ENCODE measurements at places on chromosomes 11 and 22.

- DNase-seq, result no peak
Measured at GRCh38 chr11:59523541-59523940, 12.2 kb downstream of the OR4D9 start.

GRCh38 chr11:11845551-11845950, 3.8 kb downstream of the USP47 start:
- DNase-seq, result no peak

DNA sequence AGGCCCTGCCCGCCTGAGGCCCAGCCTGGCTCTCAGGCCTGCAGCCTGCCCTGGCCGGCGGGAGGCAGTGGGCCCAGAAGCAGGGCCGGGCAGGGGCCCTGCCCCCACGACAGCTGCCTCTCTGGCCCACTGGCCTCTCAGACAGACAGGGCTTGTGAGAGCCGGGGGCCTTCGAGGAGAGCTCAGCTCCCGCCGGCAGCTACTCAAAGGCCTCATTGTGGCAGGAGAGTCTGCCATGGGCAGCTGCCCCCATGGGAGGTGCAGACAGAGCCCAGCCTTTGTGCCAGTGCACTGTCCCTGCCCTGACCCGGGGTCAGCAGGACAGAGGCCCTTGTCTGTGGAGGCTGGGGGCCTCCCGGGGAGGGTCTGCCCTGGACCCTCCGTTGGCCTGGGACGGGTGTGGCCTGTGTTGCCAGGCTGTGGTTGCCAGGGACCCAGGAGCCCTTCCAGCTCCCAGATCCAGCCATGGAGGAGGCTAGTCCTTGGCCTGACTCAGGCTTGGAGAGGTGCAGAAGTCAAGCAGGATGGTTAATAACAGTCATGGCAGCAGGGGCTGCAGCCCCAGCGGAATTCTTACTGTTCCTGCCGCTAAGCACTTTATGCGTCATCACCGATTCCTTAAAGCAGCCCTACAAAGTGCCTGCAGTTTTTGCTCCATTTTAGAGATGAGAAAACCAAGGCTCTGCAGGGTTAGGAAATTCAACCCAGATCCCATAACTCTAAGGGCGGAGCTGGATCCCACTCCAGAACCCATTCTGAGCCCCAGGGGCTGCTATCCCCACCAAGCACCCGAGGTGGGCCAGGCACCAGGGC, 12.5 kb downstream of the FLRT1 start:
- DNase-seq, result no peak

DNA sequence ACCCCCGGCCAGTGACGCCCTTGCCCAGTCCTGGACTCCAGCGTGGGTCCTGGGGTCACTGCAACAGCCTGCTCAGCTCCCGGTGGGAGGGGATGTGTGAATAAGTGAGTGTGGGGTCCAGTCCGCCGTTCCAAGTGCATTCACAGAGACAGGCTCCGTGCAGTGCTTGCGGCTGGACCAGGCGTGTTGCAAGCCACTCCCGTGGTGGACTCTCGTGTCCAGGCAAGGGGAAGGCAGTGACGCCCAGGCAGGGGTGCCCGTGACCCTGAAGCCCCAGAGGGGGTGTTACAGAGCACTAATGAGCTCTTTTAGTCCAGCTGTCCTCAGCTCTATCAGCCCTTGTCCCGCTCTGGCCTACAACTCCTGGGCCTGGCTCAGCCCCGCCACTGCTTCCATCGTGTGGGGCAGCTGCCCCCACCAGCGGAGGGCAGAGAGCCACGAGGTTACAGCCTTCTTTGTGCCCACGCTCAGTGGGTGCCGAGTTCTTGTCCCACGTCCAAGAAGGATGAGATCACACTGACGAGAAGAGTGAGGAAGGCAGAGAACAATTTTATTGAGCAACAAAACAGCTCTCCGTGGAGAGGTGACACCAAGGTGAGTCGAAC, 1807.5 kb downstream of the LRRC4C start:
- DNase-seq, result no peak

DNA sequence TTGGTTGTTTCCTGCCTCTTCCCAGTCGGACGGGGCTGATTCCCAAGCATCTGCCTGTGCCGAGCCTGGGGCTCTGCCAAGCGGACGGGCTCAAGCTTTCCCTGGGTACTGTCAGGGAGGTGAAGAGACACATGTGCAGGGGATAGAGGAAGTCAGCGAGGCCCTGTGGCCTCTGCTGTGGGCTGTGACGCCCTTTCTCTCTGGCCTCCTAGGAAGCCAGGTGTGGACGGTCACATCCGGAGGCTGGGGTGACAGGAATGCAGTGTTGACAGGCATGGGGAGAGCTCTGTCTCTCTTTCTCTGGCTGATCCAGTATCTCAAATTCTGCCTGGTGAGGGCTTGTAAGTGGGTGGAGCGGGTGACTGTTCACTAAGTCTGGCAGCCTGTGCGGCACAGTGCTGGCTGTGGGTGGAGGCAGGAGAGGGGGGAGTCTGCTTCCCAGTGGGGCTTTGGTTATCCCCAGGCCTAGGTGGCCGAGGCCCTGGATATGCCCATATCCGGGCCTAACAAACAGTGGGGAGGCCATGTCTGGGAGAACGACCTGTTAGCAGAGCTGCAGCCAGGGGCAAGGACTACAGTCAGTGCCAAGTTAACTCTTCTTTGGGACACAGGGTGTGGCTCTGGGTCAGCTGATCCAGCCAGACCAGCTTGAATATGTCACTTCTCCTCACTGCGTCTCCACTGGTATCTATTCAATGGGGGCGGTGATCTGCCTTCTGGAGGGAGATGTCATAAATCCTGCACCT, 1.9 kb downstream of the KCTD17 start:
- no peak for DNase-seq

Data from HTR-8/SVneo (cell line).